Trophoblast cell (in vitro differentiated cells and primary cell): ENCODE measurements at places on chromosomes 3 and 15.

- DNase-seq = peak; percentile 61
These were observed 110.5 kb upstream of the RAP2B start for GRCh38 chr3:153051427-153052095.

GRCh38 chr3:128734523-128735189 is 8.7 kb downstream of the RAB7A start:
- no peak for DNase-seq

GRCh38 chr3:52650439-52650838 is 35.3 kb downstream of the PBRM1 start:
- peak; percentile 36 for DNase-seq

DNA sequence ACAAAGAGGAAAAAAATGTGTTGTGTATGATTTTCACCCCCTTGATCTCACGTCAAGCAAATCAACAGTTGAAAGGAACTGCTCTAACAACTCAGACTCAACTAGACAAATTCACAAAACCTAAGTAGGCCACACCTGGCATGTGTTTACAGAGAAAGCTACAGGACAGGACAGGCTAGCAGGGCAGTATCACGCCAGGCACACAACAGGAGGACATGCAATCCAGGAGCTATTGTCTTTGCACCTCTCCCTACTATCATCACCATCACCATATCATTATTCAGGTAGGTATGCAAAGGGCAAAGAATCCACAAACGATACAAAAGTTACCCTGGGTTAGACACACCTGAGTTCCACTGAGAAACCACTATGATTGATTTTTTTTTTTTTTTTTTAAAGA is 86.4 kb downstream of the TBL1XR1 start:
- no peak for DNase-seq

DNA sequence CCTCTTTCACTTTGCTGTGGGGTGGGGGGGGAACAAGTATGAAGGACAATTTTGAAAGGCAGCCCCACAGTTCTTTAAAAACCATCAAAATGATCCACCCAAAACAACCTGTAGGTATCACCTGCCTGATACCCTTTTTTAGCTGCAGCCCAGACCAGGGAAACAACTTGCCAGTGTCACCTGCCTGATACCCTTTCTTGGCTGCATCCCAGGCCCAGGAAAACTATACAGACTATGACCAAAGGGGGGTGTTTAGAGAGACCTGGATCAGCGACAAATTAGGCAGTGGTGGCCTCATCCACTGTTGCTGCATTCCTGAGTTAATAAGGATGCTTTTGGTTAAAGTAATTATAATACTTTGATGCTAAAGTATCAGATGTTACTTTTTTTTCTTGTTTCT is 122.0 kb downstream of the VPS13C start:
- DNase-seq = no peak

- peak; percentile 37 for DNase-seq
These were observed 237.1 kb upstream of the CFAP20DC start for GRCh38 chr3:59286791-59287531.

DNA sequence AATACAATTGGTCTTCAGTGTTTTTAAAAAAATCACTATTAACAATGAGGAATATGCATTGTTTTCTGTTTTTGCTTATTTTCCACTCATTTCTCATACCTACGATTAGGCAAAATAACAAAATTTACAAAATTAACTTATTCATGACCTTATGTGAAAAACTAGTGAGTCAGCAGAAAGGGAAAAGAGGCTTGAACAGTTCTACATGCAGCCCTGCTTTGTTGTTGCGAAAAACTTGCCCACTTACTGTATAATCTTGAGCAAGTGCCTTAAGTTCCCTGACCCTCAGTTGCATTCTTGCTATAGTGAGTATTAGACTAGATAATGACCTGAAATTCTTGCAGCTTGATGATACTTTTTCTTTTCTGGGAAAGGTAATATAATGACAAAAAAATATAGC is 551.1 kb upstream of the BCHE start:
- no peak for DNase-seq

- DNase-seq = no peak
These were observed 54.5 kb downstream of the EPHB1 start for GRCh38 chr3:134849561-134849960.

GRCh38 chr3:142850395-142851023 is 38.4 kb downstream of the PCOLCE2 start:
- DNase-seq = peak; percentile 29

- no peak for DNase-seq
These were observed 257.2 kb upstream of the TPRG1 start for GRCh38 chr3:188914552-188914951.

GRCh38 chr3:75015280-75015679 is 400.8 kb upstream of the CNTN3 start:
- DNase-seq = no peak

GRCh38 chr3:191962324-191962723 is 501.4 kb downstream of the PYDC2 start:
- DNase-seq = no peak

DNA sequence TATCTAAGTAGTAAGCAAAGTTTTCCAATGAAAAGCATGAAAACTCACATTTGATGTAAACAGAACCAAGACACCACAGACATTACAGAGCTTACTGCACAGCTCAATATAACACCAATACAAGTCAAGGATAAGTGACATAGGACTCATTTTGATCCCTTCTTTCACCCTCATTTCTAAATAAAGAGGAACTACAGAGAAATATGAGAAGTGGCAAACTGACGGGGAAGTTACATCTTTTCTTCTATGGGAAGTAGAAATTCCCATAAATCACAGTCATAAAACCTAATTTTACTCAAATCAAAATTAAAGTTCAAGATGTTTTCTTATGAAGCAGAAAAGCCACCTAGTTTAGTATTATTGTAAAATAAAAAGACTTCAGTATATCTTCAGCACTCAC is 3.8 kb downstream of the ATG3 start:
- DNase-seq = no peak

- no peak for DNase-seq
These were observed at the start of gene STAC for GRCh38 chr3:36380221-36381031. Gene STAC (plus strand): TSS chr3:36380504. CDS start chr3:36380644, 140 bp downstream.

DNA sequence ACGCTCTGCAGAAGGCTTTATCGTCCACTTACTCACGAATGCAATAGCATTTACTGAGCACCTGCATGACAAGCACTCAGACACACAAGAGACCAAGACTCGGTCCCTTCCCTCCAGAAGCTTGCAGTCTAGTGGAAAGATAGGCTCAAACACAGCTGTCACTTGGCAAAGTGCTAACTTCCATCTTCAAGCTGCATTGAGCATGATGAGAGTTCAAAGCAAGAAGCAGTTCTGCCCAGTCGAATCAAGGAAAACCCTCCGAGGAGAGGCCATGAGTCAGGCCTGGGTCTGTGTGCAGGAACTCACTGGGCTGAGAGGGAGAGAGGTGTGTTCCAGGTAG is 51.5 kb downstream of the C3orf20 start:
- DNase-seq = no peak

GRCh38 chr15:62324382-62324781 is 159.3 kb upstream of the C2CD4B start:
- DNase-seq = peak; percentile 37
